ENCODE measurements at places on chromosomes 2 and 18. TPM values are rescaled to one million over a fixed set of nuclear protein-coding genes. Genes with fewer than 3 reads are reported as not detected.

SP140 gene
- total RNA-seq: 58.7 TPM

TUBA3E gene
- not detected for total RNA-seq

GRCh38 chr2:238816291-238816690 lies 31.6 kb upstream of the TWIST2 start:
- no peak for DNase-seq

DNA sequence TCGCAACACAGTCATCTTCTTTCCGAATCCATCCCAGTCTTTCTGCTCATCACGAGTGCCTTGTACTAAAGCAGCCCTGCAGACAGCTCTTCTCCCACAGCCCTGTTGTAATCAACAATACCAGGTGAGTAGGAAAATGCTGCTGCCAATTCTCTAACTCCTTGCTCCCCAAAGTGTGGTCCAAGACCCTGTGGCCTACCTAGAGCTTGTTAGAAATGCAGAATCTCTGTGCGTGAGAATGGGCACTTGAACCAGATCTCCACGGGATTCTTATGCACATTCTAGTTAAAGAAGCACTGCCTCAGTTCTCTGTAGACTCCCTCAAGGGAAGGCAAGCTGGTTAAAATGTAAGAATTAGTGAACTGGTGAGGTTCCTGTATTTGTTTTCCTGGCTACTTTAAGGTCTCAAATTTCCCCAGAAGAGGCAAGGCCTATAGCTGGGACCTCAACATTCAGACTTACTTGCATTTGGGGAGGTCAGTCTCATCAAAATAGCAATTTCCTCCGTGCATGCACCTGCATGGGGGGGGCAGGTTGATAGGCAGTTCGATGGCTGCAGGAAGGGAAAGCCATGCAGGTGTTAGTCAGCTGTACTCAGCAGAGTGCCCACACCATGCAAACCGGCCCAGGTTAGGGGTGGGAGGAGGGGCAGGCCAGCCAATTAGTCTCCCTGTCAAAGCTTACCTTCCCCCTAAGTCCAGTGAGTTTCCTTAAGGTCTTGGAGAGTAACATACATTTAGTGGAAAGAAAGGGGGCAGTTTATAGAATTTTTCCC lies 70.8 kb downstream of the DHRS9 start:
- no peak for DNase-seq

NT5DC4 gene
- total RNA-seq: not detected

GRCh38 chr2:203444738-203445137 lies 90.4 kb downstream of the RAPH1 start:
- DNase-seq: no peak

DNA sequence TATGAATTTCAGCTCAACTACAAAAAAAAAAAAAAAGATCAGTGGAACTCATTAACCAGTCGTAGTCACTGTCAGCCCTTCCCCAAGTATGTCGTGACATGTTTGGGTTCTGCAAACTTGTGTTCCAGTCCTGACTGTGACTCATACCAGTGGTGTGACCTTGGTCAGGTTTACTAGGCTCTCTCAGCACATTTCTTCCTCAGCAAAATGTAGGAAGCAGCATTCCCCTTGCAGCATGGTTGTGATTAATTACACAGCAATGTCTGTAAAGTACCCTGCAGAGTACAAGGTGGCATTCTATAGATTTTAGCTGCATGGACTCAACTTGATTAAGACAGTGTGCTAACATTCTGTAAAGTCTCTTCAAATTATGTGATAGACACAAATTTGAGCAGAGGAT lies 156.9 kb downstream of the LAMA1 start:
- DNase-seq: no peak

GRCh38 chr2:168722592-168722991 lies 79.8 kb upstream of the NOSTRIN start:
- no peak for DNase-seq

DNA sequence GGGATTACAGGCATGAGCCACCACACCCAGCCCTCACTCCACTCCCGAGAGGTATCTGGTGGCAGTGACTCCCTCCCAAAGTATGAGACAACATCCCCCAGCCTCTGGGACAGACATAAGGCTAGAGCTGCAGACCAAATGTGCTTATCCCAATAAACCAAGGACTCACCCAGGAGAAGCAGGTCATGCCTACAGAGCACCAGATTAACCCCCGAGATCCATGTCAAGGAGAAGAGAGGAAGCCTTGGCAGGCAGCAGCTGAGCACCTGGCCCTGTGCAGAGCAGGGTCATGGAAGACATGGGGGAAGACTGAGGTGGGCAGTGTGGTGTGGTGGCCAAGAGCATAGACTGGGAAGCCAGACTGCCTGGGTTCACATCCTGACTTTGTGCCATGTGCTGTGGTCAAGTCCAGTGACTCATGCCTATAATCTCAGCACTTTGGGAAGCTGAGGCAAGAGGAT lies 7.2 kb downstream of the RAB11FIP5 start:
- DNase-seq: no peak

ESPNL gene
- total RNA-seq: 0.09 TPM

REG1B gene
- not detected for total RNA-seq
